T-helper 22 cell (primary cell): ENCODE measurements at places on chromosomes 11 and 22.

GRCh38 chr11:76694664-76695063, 24.1 kb upstream of the LRRC32 start:
- DNase-seq, result no peak

DNA sequence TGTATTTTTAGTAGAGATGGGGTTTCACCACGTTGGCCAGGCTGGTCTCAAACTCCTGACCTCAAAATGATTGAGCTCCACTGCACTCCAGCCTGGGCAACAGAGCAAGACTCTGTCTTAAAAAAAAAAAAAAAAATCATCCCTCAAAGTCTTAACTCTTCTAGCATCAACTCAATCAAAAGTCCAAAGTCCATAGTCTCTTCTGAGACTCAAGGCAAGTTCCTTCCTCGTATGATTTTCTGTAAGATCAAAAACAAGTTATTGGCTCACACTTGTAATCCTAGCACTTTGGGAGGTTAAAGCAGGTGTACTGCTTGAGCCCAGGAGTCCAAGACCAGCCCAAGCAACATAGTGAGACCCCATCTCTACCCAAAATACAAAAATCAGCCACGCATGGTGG, 24.4 kb downstream of the PLEKHB1 start:
- no peak for DNase-seq

GRCh38 chr22:19801340-19802000, 40.9 kb downstream of the TBX1 start:
- no peak for DNase-seq

DNA sequence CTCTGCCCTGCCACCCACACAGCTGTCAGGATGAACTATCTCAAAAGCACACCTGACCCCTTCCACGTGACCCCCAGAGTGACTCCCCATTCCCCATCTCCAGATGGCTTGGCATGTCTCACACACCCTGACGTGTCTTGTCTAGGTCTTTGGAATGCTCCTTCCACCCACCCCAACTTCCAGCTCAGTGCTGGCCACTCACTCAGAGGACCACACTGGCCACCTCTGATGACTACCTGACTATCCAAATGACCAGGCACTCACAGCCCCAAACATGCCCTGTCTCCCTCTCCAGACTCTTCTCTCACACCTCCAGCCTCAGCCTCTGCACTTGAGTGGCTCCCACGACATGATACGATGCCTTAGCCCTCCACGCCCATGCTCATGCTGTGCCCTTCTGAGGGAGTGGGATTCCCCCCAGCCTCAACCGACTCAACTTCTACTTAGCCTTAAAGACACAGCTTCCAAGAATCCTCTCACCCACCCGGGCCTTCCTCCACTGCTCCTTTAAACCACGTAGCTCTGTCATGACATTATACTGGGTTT, 259.4 kb downstream of the BUD13 start:
- no peak for DNase-seq

- no peak for DNase-seq
These were observed 18.2 kb downstream of the GNB1L start for GRCh38 chr22:19836512-19836911.

DNA sequence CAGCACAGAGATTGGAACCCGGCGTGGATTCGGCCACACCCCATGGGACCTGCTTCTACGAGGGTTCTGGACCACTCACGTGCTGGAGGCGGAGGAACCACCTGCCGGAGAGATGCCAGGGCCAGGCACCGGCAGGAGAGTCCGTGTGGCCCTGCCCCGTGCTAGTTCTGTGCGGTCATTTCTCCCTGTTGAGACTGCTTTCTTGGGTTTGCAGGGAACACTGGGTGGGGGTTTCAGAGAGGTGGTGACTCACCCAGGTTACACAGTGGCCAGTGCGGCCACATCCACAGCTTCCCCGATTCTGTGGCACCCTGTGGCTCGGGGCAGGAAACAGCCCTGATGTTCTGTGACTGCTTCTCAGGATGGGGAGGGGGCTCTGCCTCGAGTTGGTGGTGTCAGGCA, 3.6 kb upstream of the PHLDA2 start:
- no peak for DNase-seq

DNA sequence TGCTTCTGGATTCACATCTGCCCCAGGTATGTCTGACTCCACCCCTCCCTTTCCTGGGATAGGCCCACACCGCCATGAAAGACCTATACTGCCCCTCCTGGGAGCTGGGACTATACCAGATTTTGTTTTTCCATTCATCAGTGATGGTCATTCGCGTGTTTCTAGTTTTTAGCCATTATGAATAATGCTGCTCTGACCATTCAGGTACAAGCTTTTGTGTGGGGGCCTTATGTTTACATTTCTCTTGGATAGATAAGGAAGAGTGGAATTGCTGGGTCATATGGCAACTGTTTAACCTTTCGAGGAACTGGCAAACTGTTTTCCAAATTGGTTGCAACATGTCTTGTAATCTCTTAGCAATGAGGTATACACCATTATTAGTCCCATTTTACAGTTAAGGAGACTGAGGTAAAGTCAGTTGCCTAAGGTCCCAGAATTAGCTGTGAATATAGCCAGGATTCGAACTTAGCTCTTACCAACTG, 1.2 kb upstream of the TBC1D10A start:
- DNase-seq, result no peak

GRCh38 chr22:47277531-47277930, 515.1 kb downstream of the TBC1D22A start:
- no peak for DNase-seq

DNA sequence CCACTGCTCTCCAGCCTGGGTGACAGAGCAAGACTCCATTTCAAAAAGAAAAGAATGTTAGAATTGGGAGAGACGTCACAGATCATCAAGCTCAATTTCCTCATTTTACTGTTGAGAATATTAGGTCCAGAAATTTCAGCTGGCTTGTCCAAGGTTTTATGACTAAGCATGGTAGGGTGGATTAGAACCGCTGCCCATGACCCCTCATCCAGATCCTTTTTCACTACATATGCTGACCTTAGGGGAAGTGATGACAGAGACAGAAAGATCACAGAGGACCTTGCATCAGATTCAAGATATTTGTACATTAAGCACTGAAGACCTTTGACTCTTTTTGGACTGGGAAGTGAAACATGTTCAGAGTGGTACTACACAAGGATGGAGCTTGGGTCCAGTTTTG, 134.5 kb downstream of the ADAMTS15 start:
- DNase-seq, result no peak

DNA sequence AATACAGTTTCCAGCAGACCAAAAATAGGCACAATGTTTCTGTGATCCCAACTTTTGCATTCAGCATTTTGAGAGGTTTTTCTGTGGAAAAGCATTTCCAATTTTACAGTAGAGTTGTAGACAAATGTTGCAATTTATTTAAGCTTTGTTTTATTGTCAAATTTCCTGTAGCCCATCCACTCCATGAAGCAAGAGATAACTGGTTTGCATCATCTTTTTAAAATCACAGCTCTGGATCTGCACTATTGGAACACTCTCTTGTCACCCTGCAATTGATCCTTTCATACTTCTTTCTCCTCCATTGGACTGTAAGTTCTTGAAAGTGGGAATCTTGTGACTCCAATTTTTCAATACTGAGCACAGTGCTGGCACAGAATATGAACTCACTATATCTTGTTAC, 86.0 kb downstream of the MAML2 start:
- DNase-seq, result no peak

DNA sequence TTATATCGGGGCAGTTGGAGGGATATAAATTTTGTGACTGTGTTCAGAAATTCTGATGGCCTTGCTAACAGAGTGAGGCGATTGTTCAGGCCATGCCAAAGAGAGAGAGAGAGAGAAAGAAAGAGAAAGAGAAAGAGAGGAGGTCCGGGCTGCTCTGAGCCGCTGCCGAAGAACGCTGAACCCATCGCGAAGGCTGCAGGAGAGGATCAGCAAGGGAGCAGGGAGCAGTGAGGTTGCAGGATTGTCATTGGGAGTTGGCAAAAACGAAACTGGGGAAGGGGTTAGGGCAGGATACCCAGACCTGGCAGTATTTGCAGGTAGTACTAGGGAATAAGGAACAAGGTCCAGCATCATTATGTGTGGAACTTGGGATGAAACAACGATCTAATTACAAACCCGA, 537.1 kb downstream of the INSC start:
- no peak for DNase-seq

DNA sequence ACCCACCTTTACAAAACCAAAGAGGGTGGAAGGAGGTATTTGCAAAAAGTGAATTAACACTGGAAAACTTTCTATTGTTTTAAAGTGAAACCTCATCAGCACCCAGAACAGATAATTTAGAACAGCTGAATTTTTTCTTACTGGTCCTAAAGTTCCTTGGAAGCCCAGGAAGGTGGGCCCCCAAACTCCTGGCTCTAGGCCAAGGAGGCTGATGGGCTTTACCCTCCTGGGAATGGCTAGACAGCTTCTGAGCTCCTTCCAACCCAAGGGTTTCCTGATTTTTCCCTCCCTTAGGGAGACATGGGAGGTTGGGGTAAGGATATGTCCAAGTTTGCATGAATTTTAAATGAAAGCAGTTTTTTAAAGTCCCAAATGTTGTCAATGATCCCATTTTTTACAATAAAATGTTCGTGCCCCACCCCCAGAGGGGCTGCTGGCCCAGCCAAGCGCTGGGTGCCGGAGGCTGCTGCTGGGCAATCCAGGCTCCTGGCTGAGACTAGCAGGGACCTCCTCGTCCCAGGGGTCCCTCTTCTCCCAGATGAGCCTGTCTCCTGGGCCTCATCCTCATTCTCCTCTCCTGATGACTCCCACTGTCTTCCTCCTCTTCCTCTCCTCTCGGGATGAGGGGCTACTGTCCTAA, 28.4 kb downstream of the RELT start:
- no peak for DNase-seq

GRCh38 chr22:40709752-40710413, 30.6 kb downstream of the MCHR1 start:
- DNase-seq, result no peak

DNA sequence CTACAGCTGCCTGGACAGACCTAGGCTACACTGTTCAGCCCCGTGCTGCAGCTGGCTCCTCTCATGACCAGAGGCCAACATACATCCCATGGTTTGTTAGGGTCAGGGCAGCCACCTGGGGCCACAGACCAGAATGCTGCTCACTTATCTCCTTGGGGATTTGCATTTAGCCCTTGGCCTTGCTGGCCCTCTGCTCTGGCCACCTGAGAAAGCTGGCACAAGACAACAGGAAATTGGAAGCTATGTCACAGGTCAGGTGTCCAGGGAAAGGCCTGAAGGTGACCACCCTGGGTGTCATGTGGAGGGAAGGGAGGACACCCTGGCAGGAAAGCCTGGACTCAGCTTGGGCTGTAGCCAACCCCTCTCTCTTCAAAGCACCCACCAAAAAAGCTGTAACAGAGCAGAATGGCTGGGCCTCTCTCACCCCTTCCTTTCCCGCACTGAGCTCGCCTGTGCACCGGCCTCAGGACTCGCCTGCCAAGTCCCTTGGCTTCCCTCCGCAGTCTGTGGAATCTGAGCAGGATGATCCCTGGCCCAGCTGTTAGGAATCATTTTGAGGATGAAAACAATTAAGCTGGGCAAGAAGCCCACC, 86.3 kb downstream of the SNX19 start:
- no peak for DNase-seq

DNA sequence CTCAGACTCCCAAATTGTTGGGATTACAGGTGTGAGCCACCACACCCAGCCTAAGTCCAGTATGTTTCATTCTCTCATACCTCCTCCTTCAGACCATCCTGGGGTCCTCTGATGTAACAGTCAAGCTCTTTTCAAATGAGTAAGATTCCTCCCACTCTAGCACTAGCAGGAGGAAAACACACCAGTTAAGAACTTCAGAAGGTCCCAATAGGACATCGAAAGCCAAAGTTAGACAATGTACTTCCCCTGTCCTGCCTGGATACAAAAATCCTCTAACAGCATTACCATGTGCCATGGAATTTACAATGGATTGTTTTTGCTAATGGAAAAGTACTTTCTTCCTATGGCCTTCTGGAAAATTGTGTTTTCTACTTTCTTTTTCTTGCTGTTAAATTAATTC, 67.1 kb downstream of the CCDC34 start:
- DNase-seq, result no peak

DNA sequence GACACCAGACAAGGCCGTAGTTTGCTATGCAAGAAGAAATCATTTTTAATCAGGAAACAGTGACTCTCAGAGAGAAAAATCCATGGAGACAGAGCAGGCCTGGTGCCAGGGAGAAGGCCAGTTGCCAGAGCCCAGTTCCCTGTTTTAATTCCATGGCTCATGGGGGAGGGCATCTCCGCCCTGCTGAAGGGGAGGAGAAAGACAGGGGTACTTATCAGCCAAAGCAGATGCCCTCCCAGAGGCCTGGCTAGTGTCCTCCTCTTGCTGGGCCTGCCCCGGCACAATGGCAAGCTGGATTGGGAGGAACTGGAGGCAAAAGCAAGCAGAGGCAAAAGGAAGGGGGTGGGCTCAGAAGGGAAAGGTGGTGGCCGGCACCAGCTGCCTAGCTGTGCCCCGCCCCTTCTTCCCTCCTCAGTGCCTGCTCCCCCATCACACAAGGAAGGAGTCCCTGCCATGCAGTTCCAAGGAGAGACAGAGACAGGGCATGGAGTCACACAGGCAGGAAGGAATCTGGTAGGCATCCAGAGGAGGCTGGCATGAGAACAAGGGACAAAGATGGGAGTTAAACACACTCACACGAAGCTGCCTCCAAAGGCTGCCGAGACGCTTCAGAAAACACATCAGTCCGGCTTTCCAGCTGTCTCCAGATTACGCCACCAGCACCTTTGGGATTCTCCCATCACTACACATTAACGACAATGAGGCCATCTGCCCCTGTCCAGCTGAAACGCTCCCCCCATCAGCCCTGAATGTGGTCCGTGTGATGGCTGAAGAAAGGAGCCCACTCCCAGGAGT, 591.8 kb downstream of the BUD13 start:
- DNase-seq, result no peak

DNA sequence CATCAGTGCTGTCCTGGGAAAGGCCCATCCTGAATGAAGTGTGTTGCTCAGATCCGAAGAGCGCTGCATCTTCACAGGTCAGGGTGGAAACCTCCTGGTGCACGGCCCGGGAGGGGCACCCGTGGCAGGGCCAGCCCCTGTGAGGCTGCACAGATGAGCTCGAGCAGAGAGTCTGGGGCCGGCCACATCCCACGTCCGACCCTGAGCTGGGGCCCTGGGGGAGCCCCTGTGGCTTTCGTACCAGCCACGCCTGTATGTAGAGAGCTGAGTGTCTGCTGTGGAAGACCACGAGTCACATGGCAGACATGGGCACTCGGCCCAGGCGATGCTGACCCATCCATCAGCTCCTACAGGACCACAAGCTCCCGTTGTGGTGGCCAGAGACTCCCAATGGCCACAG, 24.9 kb upstream of the SEPTIN5 start:
- no peak for DNase-seq

GRCh38 chr11:3929232-3929631, 73.8 kb downstream of the STIM1 start:
- DNase-seq, result no peak

GRCh38 chr22:31239771-31240370, 27.8 kb downstream of the LIMK2 start:
- DNase-seq, result no peak
